IMR-90 (cell line): ENCODE measurements at places on chromosomes 13 and 19. TPM values are rescaled to one million over a fixed set of nuclear protein-coding genes. Genes with fewer than 3 reads are reported as not detected.

- peak; percentile 22 for DNase-seq
These were observed 74.4 kb downstream of the DPF1 start for GRCh38 chr19:38149661-38150061.

DNA sequence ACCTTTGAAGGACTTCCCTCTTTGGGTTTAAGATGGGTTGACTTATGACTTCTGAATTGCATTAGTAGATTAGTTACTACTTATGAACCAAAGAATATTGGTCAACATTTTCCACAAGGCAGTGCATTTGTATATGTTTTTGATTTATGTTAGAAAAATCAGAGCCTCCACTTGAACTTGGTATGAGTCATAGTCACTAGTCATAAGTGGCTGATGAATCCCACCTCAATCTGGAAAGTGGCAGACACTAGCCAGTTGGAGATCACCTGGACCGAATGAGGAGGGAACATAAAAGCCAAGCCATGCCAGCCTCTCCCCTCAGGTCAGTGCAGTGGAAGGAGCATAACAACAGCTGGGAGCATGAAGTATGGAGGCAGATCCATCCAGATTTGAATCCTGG, 39.3 kb upstream of the SPART start:
- peak; percentile 15 for DNase-seq

- DNase-seq, result no peak
These were observed 494.8 kb downstream of the TBC1D4 start for GRCh38 chr13:74987124-74987690.

- DNase-seq, result no peak
These were observed 96.8 kb upstream of the DOCK9 start for GRCh38 chr13:99074693-99075092.

- DNase-seq, result no peak
These were observed 549.5 kb downstream of the SLITRK1 start for GRCh38 chr13:83332751-83333150.

DNA sequence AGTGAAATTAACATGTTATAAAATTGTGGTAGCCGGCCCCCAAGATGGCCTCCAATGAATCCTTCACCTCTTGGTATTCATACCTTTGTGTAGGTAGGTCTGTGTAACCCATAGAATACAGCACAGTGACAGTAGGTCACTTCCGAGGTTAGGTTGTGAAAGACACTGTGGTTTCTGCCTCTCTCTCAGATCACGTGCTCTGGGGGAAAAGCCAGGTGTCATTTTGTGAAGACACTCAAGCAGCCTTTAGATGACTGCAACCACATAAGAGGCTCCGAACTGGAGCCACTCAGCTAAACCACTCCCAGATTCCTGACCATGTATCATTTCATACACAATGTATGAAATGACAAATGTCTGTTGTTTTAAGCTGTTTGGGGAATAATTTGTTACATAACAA, 9.8 kb upstream of the USPL1 start:
- DNase-seq, result no peak

IZUMO4 gene
- total RNA-seq, result 0.56 and 0.72 TPM in 2 replicates

DNA sequence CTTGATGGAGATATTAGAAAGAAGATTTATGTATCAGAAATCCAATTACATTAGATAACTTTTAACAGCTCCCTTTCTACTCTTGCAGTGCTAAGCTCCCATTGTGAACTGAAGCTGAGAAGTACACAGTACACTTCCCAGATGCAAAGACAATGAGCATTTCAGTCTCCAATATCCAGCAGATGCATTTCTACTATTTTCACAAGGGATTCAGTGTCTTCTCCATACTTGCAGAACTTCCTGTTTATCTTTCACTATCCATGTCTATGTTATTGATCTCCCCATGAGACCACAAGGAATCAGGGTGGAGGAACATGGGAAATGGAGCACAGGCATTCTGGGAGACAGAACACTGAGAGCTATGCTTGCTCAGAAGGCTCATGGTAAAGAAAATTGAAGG, 207.5 kb downstream of the ENOX1 start:
- DNase-seq, result no peak

DNA sequence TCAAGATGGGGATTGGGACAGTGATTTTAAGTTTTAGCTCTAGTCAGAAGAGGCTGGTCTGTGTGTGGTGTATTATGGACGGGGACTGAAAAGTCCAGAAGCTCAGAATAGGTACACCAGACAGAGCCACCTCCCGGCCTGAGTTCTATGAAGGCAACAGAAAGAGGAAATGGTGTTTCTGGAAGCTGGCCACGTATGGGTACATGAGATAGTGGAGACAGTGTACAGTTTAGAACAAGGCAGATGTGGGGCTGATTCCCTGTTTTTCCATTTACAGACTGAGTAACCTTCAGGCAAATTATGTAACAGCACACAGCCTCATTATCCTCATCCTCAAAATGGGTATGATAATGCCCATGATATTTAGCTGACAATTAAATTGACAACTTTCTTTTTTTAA, 1.3 kb downstream of the ZNF175 start:
- peak; percentile 3 for DNase-seq

GRCh38 chr13:99299256-99299919, 7.8 kb downstream of the GPR183 start:
- DNase-seq, result no peak
